ENCODE measurements at places on chromosomes 7 and 10. TPM values are rescaled to one million over a fixed set of nuclear protein-coding genes. Genes with fewer than 3 reads are reported as not detected.
A peak's percentile ranks its signal among the peaks of the same experiment; 100 is the strongest.

MEST gene
- 43.2 TPM for total RNA-seq

TFEC gene
- 0.17 TPM for total RNA-seq

- H3K36me3 ChIP-seq = no peaks in the 10 kb centered on the region
- H3K27ac ChIP-seq = no peak overlapping the region
Measured at GRCh38 chr10:20683345-20683744, 213.8 kb downstream of the NEBL start.

DNA sequence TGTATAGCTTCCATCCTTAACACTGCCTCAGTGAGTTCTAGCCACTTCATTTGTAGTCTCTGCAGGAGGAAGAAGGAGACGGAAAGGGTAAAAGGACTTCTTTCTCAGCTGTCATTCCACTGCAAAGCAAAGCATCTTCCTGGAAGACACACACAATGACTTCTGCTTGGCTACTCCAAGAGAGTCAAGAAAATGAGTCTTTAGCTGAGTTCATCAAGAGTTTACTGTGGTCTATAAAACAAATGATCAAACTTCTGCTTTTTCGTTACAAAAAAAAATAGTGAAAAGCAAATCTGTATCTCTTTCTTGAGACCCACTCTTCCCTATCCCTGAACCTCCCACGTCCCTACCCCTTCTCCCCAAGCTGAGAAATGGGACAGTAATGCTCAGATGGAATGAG lies 205.0 kb upstream of the AHR start:
- no peak overlapping the region for H3K4me3 ChIP-seq
- H3K36me3 ChIP-seq = no peaks in the 10 kb centered on the region
- no peak for DNase-seq

DNA sequence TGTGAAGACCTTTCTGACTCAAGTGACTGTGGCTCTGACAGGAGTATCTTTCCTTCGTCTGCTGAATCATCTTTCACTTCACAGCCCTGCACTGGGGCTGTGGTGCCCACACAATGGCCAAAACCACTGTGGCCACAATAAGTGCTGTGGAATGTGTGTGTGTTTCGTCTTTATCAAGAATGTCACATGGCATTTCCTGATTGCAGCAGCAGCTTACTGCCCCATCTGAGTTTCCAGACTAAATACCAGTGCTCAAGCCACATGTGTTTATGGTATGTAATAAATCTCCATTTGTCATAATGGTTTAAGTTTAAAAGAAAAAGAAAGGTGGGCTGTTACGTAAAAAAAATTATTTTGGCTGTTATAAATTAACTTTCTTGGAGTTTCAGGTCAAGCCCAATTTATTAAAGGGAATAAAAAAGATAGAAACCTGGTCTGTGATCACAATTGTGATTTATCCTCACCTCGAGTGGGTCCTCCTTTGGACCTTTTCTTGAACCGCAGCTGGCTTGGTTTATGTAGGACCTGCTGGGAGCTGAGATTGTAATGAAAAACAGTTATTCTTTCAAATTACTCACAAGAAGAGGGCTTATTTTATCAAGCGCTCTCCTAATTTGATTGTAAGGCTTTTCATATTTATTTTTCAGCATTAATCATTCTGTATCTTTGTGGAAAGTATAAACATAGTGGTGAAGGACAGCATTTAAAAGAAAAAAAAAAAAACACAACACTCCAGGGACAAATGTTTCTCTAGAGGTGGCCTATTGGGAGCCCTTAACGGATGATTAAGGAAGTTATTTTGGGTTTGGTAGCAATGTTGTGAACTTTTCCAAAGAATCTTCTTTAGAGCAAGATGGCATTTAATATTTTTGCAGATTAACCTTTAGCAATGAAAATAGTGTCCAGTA lies 116.2 kb downstream of the LRMDA start:
- peak overlapping the region; percentile 82 for H3K27ac ChIP-seq
- H3K4me1 ChIP-seq = peaks cover 55% of the 10 kb centered on the region
- no peaks in the 10 kb centered on the region for H3K27me3 ChIP-seq
- no peaks in the 10 kb centered on the region for H3K36me3 ChIP-seq

DNA sequence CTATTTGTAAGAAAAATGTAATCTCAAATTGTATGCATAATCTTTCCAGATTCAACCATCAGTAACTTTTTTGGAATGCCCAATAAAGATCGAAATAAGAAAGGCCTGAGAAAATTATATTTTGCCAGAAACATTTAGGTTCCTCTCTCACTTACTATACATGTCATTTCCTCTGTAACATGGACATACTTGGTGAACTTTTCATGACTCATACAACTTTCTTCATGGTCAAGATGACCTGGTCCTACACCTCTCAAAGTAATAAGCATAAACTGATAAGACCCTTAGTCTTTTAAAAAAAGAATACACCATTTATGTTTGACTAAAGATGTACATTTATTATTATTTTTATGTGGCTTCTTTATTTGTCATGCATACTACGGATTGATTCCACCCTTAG lies 125.3 kb downstream of the REEP3 start:
- no peak for DNase-seq
- no peaks in the 10 kb centered on the region for H3K4me1 ChIP-seq
- no peak overlapping the region for H3K27ac ChIP-seq
- no peaks in the 10 kb centered on the region for H3K36me3 ChIP-seq

DNA sequence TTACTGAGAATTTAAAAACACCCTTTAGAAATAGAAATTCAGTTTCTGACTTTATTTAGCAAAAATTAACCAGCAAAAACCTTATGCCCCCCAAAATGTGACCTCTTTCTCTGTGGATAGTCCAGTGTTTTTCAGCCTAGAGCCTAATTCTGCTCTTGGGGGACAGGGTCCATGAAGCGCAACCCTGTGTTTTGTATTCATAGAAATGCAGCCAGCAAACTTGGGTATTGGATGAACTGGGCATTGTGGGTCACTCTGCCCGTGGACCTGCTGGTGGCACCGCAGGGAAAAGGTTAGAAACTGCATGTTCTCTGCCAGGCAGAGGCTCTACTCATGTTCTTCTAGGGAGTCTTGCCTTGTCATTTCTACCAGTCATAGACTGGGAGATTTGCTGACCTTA lies 787.4 kb upstream of the C7orf33 start:
- no peaks in the 10 kb centered on the region for H3K36me3 ChIP-seq
- DNase-seq = no peak
- H3K27ac ChIP-seq = no peak overlapping the region
- H3K27me3 ChIP-seq = no peaks in the 10 kb centered on the region
- H3K4me3 ChIP-seq = no peak overlapping the region
- H3K4me1 ChIP-seq = no peaks in the 10 kb centered on the region

DNA sequence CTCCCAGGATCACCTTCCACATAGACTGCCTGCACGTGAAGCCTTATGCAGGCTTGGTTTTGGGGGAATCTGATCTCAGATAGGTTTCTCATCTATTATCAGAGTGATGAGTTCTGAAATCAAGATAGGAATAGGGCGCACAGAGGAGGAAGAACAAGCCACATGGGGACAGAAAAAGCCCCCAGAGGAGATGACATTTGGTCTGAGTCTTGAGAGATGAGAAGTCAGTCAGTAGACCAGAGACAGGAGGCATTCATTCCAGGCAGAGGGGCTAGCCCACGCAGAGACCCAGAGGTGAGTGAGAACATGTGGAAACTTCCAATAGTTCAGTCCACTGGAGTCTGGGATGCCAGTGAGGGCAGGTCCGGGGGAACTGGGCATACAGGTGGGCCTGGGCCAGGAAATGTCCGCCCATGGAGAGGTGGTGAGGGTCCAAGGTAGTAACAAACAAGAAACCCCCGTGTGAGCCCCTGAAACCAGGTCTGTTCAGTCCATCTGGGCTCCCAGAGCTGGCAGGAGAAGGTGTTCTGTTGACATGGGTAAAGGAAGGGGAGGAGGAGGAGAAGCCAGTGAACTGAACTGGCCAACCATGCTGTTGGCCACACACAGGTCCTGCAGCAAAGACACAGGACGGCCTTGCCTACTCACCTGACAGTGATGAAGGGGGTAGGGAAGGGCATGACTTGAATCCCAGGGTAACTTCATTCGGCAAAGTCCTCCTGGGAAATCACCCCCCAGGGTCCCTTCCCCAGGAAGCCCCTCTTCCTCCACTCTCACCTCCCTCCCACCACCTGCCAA lies 69.3 kb upstream of the SMNDC1 start:
- H3K4me1 ChIP-seq = no peaks in the 10 kb centered on the region
- H3K27me3 ChIP-seq = no peaks in the 10 kb centered on the region
- H3K4me3 ChIP-seq = no peak overlapping the region
- no peaks in the 10 kb centered on the region for H3K36me3 ChIP-seq
- peak; percentile 67 for DNase-seq
- H3K27ac ChIP-seq = no peak overlapping the region

All from chondrocyte (in vitro differentiated cells).